Esophagus muscularis mucosa (tissue), 4 donors: ENCODE measurements at places on chromosomes 5 and 9. TPM values are rescaled to one million over a fixed set of nuclear protein-coding genes. Genes with fewer than 3 reads are reported as not detected.

- DNase-seq = no peak
Measured at GRCh38 chr5:180591311-180591887, at the start of gene SCGB3A1. SCGB3A1 (minus strand) TSS chr5:180591499; CDS start chr5:180591462, 37 bp downstream.

Gene LRRC19
- total RNA-seq = not detected

Gene FOXD4
- total RNA-seq = 0.33 TPM

DNA sequence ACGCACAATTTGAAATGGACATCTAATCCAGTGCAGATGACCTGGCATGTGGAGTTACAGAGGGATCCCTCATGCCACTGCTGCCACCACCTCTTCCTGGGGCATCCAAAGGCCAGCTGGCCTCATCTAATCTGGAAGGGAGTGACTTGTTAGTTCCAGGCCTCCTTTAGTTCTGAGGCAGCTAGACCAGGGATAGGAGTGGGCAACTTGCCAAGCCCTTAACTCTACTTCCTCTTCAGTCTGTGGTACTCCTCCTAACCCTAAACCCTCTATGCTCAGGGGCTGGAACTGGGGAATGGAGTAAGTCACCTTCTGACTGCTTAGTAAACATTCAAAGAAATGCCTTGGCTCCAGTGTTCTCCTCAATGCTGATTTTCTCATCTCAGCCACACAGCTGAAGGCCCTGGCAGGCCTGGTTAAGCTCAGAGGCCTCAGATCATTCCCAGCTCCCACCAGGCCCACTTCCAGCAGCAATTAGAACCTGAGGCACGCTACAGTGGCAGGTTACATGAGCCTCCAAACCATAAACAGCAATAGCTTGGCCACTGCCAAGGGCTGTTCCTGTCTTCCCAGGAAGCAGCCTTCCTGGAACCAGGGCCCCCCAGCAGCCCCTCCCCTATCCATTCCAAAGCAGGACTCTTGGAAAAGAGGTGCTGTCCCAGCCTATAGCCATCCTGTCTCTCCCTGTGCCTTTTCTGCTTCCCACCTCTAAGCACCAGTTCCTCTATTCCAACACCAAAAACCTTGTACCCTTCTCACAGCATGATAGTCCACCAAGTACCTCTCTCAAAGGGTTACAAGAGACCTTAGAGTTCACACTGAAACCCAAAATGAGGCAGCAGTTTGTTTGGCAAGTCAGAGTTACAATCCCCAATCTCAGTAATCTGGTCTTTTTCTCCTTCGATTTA lies 2.0 kb downstream of the EIF4EBP3 start:
- DNase-seq = peak; percentile 91

Gene PDE6A
- total RNA-seq = not detected
